GM23248 (cell line): ENCODE measurements at places on chromosomes 1 and 21.
A peak's percentile ranks its signal among the peaks of the same experiment; 100 is the strongest.

DNA sequence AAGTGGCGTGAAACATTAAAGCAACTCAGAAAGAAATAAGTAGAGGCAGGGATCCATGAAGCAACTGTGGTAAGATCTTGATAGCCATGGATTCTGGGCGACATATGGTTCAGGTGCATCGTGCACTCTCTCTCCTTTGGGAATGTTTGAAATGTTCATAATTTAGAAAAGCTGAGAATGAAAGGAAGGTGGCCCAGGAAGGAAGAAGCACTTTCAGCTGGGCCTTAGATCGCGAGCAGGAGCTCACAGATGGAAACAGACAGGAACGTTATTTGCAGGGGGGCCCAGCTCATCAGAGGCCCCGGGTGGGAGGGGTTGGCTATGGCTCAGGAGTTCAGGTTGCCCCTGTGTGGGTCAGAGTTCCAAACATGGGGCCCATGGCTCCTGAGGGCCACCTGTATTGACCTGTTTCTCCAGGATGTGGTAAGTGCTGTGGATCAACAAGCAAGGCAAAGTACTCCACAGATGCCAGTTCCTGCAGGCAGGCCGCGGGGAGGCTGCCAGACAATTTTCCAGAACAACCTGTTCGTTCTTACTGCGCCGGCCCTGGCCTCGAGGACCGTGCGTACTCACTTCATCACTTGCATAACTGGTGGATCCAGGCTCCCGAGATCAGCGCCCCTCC, 253.2 kb downstream of the TOMM20 start:
- DNase-seq, result no peak

DNA sequence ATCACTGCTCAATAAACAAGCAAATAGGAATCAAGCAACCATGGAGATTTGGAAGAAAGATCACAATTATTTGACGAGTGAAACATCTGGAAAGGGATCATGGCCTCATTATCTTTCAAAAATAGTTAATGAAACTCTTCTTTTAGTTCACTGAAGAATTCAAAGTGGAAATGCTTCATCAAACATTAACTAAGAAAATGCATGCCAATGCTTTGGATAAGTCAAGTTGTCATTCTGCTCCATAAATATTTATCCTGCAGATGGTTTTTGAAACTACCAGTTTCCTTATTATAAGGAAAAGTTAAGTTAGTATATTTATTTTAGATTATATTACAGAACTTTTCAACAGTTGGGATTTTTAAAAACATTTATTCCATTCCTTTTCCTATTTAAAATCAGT, 206.5 kb upstream of the ADGRL2 start:
- DNase-seq, result no peak

- DNase-seq, result peak; percentile 32
Observed at GRCh38 chr1:24420547-24420946, 4.9 kb downstream of the NIPAL3 start.

- DNase-seq, result no peak
Observed at GRCh38 chr1:105419030-105419429, 1637.4 kb upstream of the PRMT6 start.

- DNase-seq, result peak; percentile 68
Observed at GRCh38 chr1:231040019-231040799, at the start of gene FAM89A. Gene FAM89A, minus strand, starts transcription at chr1:231040254. Its CDS starts 43 bp downstream, at chr1:231040211.

- DNase-seq, result no peak
Observed at GRCh38 chr1:20280906-20281305, 9.8 kb upstream of the VWA5B1 start.

GRCh38 chr1:172400722-172401105, 19.8 kb upstream of the C1orf105 start:
- DNase-seq, result no peak

GRCh38 chr1:93567255-93567918, 114.2 kb downstream of the BCAR3 start:
- DNase-seq, result peak; percentile 95

DNA sequence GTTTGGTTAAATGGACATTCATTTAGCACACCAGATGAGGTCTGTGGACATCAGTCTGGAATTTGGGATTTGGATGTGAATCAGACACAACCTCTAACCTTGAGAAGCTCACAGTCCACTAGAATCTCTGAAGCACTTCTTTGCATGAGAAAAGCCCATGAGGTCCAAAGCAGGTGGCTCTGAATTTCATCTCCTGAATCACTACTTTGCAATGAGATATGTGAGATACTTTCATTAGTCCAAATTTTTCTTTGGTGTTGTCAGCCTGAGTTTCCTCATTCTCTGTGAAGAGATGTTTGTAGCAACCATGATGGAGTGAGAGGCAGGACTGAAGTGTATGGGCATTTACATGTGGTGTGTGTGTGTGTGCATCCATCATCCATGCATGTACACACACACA, 16.5 kb upstream of the LCE2D start:
- peak; percentile 54 for DNase-seq

DNA sequence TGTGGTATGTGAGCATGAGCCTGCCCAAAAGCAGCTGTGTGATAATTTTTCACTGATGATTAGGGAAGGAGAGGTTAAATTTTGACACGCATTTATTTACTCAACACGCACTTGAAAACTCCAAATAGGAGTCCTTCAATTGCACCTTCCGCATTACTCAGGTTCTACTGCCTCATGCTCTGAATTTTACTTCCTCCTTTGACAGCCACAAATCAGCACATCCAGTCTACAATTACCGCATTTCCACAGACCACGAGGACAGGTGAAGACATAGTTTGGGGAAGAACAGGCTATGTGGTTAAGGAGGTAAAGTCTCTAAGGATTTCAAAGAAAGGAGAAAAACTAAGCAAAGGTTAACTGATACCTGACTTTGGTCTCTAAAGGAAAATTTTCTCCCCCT, 2.6 kb downstream of the CAPN8 start:
- DNase-seq, result no peak

DNA sequence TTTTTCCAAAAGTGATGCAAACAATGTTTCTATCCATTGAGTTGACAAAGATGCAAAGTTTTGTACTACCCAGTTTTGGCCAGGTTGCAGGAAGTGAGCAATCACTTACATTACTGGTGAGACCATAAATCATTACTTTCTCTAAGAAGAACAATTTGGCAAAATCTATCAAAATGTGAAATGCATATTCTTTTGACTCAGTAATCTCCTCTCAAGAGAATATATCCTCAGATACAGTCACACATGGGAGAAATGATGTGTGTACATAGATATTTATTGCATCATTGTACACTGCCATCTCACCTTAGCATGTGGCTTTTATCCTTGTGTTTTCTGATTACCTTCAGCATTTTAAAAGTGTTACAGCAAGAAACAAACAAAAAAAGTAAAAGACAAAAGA, 52.4 kb upstream of the FMO3 start:
- DNase-seq, result no peak

- DNase-seq, result peak; percentile 9
Observed at GRCh38 chr1:232555494-232556210, 74.3 kb downstream of the SIPA1L2 start.

DNA sequence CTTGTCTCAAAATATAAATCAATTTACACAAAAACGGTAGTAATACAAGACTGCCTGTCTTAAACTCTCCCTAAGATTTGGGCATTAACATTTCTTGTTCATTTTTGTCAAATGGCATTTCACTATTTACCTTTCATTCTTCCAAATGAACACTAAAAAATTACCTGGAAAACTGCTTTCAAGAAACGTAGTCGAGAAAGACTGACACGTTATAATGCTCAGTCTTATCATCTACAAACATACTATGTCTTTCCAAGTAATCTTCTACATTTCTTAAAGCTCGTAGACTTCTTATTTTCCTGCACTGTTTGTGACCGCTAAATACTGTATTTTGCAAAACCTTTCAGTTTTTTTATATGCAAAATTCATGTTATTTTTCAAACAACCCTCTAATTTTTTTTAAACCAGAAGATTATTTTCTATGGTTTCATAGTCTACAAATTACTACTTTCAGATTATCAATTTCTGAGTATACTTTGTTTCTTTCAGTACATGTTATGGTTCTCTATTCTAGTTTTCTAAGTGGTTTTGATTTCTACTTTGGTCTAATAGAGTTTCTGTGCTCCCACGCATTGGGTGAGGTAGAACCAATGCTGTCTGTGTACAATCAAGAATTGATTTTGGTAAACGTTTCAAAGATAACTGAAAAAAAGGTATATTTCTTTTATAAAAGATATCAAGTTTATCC, 336.4 kb downstream of the SMYD3 start:
- no peak for DNase-seq

GRCh38 chr1:229161740-229162139, 109.2 kb upstream of the RAB4A start:
- no peak for DNase-seq

- peak; percentile 26 for DNase-seq
Observed at GRCh38 chr1:170044187-170044586, 30.3 kb downstream of the KIFAP3 start.

DNA sequence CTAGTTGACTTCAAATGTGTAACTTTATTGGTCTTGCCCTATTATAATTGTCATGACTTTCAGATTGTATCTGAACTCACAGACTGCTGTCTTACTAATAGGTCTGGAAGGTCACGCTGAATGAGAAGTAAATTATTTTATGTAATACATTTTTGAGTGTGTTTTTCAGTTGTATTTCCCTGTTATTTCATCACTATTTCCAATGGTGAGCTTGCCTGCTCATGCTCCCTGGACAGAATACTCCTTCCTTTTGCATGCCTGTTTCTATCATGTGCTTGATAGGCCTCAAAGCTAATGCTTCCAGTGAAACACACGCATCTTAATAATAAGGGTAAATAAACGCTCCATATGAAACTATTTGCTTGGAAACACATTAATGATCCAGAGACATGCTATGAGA, 7.3 kb downstream of the RGS4 start:
- DNase-seq, result no peak

DNA sequence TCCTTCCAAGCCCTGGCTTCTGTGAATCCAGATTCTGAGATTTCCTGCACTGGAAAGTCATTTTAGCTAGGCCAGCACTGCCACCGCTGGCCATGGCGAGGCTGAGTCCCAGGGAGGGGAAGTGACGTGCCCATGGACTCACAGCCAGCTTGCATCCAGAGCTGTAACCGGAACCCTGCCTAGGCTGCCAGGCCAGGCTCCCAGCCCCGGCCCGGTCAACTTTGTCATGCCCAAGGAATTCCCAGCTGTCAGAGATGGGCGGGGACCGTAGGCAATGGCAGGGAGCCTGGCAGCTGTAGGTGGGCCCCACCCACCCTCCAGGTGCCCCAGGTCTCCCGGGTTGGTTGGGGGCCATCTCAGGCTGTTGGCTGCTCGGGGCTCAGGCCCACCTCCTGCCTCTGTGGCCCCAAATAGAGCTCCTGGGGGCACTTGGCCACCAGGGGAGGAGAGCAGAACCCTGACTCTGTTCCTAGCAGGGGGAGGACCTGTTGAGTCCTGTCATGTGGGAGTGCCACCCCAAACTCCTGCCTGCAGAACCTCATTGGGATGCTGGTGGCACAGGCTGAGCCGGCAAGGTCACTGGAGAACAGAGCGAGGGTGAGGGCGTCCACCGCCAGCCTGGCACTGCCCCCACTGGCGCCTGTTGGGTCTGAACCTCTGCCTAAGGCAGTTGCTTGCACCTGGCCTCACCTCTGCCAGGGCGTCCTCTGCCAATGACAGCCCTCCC, 57.8 kb downstream of the FOXO6 start:
- DNase-seq, result peak; percentile 97
